ENCODE measurements at places on chromosomes 16 and 17.

DNA sequence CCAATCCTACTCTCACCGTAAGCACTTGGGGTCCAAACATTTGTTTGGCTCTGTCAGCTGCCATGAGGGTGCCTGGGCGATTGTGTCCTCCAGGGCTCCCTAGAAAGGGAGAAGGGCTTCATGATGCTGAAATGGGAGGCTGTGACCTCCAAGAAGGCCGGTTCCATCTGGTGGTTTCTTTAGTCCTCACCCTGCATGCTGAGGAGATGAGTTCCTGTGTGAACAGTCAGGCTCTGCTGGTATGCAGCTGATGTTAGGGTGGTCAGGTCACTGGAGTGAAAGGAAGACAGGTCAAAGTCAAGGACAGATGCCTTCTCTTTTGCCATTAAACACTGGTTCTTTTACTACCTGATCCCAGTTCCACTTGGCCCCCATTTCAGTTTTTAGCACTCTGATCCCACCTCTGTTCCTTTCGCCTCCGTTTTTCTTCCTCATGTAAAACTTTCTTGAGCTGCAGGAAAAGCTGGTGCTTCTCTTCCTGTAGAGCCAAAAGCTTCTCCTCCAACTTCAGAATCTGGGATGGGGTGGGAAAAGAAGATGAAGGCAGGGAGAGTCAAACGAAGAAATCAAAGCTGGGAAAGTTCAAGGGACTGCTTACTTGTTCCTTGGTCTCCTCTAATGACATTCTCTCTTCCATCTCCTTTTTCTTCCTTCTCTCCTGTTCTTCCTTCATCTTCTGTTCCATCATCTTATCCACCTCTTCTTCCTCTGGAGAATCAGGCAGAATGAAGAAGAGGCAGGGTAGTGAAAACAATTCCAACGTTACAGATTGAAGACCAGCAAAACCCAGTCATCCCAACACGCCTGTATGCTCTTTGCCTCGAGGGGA lies 1.1 kb downstream of the GPS2 start:
- no peak for DNase-seq

GRCh38 chr17:48259694-48260291 lies 152.2 kb downstream of the SNX11 start:
- DNase-seq: no peak

DNA sequence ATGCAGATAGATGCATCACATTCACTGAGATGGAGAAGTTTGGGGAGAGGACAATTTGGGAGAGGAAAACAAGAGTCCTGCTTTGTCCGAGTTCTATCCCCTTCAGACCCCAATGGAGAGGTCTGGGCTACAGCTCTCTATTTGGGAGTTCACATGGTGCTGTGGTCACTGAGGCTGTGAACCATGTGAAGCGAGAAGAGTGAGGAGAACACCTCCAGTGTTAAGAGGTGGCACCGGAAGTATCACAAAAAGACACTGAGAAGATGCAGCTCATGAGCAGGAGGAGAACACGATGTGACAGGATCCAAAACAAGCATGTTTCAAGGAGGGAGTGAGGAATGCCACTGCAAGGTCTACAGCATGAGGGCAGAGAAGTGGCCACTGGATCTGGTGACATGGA lies 39.7 kb downstream of the PIK3R5 start:
- no peak for DNase-seq

GRCh38 chr17:64323774-64324173 lies 60.7 kb upstream of the TEX2 start:
- DNase-seq: no peak

- DNase-seq: peak; percentile 78
Measured at GRCh38 chr17:2400474-2400866, 390 bp downstream of the MNT start.

GRCh38 chr16:85252461-85252860 lies 140.2 kb upstream of the CIBAR2 start:
- DNase-seq: no peak

DNA sequence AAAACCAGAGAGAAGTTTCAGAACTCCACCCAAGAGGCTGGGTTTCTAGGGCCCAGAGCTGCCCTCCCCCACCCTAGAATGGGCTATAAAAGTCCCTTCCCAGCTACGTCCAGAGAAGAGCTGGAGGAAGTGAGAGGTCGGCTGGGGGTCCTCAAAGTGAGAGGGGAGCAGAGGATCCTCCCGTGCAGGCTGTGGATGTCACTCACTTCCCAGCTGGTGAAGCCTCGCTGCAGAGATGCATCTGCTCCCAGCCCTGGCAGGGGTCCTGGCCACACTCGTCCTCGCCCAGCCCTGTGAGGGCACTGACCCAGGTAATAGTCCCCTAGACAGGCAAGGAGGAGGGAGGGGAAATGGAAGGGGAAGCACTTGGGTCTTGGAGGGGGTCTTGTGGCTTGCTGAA lies at the start of gene EPX:
EPX (plus strand) TSS at position 115 of the 400 bp plus-strand sequence; CDS start at position 236, 121 bp downstream.
- no peak for DNase-seq

DNA sequence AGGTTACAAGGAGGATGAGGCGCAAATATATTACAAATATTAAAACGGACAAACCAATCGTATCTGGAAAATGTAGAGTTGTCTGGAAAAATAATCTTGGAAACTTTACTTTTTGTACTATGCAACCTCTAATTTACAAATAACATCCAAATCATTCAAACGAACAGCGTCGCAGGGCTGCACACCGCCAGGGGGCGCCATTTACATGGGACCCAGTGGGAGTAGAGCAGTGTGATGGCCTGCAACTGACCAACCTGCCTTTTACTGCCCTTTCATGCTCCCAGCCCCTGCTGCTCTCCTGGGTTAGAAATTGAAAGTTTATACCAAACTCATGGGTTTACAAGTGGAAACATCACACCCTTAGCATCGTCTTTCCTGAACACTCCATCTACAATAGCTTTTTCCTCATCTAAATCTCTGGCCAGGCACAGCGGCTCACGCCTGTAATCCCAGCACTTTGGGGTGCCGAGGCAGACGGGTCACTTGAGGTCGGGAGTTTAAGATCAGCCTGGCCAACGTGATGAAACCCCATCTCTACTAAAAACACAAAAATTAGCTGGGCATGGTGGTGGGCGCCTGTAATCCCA lies 10.0 kb downstream of the PITPNC1 start:
- peak; percentile 83 for DNase-seq

- peak; percentile 66 for DNase-seq
Measured at GRCh38 chr17:74569020-74570003, 2.0 kb upstream of the CD300H start.

GRCh38 chr17:82458885-82459424 lies 414 bp downstream of the NARF start:
- DNase-seq: peak; percentile 46

- no peak for DNase-seq
Measured at GRCh38 chr16:55209626-55210025, 114.4 kb upstream of the IRX6 start.

DNA sequence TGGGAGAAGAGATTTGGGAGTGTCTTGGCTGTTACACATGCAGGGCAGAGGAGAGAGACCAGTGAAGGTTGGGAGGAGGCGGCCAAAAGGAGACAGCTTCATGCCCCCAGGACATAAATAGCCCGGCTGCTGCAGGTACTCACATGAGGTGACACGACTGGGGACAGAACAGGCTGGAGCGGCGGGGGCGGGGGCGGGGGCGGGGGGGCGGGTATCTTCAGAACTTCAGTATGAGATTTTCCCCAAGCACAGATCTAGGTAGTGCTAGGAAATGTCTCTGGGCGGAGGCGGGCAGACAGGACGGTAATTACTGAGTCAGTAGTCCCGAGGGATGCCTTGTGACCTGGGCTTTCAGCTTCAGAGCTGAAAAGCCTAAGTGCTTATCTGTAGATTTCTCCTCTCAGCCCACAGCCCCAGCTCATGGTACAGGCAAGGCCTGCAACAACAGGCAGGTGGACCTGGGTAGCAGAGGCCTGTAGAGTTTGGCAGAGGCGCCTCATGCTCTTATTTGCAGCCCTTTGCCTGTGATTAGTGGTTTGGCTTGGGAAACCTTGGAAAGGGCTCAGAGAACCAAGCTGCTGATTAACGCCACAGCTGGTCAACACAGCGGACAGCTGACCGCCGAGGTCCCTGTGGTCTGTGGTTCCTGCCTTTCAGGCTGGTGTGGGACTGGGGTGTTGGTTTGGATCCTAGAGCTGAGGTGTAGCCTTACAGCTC lies 24.5 kb downstream of the UNK start:
- peak; percentile 45 for DNase-seq

DNA sequence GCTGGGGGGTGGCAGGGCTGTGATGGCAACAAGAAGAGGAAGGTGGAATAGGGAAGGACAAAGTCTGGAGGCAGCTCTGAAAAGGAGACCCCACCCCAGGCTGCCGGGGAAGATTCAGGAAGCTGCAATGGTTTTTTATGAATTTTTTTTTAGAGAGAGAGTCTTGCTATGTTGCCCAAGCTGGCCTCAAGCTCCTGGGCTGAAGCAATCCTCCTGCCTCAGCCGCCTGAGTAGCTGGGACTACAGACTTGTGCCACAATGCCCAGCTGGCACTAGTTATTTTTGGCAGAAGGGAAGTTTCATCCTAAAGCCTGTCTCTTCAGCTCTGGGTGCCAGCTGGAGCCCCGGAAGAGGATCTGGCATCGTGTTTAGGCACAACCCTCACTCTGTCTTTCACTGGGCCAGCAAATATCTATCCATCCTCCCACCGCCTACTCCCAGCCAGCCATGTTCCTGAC lies 1.3 kb upstream of the CES3 start:
- no peak for DNase-seq

DNA sequence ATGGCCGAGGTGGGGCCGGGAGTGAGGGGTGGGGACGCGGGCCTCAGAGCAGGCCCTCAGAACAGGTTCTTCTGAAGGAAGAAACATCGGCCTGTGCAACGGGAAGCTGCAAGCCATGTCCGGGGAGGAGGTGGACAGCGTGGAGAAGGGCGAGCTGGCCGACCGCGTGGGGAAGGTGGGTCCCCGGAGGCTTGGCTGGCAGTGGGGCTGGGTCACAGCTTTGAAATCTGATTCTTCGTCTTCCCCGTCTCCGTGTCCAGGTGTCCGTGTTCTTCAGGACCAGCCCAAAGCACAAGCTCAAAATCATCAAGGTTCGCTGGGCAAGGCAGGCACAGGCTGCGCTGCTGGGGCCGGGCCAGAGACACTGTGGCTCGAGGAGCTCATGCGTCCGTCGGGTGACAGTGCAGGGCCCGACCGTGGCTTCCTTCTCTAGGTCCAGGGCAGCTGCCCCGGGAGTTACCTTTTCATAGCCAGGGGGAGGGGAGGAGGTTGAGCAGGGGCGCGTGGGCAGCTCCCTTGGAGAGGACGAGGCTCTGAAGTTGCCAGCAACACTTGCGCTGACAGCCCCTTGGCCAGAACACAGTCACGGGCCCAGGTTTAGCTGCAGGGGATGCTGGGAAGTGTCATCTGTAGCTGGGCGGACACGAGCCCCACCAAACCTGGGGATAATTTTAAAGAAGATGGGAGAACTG lies 51.3 kb downstream of the MEAK7 start:
- DNase-seq: peak; percentile 4

DNA sequence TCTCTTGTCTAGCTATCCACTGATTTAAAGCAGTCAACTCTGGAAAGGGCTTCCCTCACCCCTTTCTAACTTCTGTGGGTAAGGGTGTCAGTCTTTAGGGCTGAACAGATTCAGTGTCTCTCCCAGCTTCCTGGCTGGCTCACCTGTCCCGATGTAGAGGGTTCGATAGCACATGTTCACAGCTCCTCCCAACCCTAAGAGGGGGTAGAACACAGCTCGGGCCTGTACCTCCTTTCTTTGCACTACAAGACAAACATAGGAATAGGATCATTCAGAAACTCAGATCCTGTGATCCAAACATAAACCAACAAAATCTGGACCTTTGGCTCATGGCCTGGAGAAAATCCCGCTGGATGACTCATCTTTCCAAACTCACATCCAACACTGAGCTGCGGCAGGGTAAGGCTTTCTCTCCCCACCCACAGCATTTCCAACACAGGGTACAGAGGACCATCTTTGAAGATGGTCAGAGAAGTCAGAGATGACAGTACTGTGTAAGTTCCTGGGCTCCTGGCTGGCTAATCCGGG lies 5.8 kb upstream of the DHRS13 start:
- no peak for DNase-seq

DNA sequence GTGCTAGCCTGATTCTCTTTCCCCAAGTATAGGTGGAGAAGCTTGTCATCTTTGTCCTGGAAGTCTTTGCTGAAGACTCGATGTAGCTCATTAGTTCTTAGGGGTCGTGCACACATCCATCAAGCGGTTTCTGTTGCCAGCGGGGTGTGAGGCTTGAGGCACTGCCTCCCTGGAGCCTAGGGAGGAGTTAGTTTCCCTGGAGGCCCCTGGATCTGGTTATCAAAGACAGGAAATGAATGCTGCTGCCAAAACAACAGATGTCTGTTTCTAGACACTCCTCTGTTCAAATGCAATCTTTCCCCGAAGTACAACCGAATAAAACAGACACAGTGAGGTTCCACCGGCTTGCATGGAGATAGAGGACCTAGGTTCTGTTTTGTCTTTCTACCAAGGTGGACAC lies 17.5 kb downstream of the HS3ST4 start:
- no peak for DNase-seq

- peak; percentile 67 for DNase-seq
Measured at GRCh38 chr16:50273888-50274325, 7.6 kb downstream of the ADCY7 start.

- DNase-seq: no peak
Measured at GRCh38 chr16:85635545-85636140, 22.5 kb downstream of the GSE1 start.

- DNase-seq: peak; percentile 96
Measured at GRCh38 chr17:75109407-75110233, at the start of gene ARMC7. Gene ARMC7 (plus strand): TSS chr17:75109969. CDS start chr17:75110289, 320 bp downstream.

DNA sequence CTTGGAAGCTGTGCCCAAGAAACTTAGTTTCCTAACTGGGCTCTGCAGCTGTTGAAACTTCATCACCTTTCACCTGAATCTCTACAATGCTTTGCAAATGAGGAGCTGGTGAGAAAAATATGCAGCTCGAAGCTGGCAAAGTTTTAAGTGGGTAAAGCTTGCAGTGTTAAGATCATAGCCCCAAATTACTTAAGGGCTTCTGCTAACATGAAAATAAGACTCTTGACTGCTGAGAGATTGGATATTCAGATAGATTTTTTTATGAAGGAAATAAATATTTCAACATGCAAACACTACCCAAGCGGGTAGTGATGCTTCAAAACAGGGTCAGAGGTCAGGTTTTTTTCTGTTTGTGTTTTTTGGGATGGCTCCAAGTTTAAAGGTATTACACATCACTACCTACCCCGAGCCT lies 278.7 kb downstream of the FTO start:
- no peak for DNase-seq

DNA sequence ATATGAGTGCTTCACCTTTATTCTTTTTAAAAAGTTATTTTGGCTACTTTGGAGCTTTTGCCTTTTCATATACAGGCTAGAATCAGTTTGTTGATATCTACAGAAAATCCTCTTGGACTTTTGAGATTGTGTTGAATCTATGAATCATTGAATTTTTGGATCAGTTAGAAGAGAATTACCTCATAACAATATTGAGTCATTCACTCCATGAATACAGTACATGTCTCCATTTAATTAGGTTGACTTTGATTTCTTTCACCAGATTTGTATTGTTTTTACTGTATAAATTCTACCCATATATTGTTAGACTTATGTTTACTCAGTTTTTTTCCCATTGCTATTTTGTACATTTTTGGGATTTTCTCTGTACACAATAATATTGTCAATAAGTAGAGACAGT lies 54.4 kb downstream of the TAOK1 start:
- no peak for DNase-seq

All from activated CD4-positive, alpha-beta memory T cell treated with anti-CD3 and anti-CD28 coated beads for 36 hours (primary cell).